Omental fat pad (tissue), 4 donors: ENCODE measurements at places on chromosomes 4 and X.

DNA sequence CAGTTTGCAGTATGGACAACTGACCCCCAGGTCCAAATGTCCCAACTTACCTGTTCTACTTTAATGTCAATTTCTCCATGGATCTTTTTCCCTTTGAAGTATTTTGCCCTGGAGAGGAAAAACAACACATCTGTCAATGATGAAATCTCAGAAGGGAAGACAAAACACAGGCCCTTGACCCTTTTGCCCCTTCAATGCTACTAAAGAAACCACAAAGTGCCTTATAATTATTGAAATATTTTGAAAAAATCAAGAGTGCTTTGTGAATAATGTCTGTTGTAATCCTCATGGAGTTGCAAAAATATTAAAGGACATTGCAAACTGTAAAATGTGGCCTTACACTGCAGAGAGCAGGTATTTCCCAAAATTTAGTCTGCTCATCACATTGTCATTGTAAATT is 12.6 kb downstream of the SYN1 start:
- DNase-seq, result no peak

DNA sequence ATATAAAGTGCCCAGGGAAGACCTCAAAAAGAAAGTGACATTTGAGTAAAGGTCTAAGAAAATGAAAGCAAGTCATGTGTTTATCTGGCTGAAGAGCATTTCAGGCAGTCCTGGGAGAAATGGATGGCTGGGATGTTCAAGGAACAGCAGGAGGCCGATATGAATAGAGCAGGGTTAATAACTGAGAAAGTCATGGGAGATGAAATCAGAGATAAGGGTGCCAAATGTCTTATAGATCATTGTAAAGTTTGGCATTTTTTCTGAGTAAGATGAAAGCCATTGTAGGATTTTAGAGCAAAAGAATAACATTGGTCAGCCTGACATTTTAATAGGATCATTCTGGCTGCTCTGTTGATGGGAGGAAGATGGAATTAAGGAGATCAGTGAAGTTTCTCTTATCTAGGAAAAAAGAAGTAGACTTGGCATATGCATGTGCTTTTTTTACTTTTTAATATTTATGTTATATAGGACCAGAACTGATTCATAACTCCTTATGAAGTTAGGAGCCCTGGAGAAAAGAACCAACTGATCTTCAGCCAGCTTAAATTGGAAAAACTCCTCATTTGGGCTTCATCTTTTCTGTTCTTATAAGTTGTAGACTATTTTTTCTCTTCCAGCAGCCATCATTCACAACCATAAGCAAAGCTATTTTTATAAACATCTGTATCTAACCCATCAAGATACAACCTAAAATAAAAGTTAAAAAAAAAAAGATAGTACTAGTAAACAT is 18.6 kb downstream of the AIMP1 start:
- no peak for DNase-seq

GRCh38 chr4:185122681-185123345 is 20.3 kb upstream of the SLC25A4 start:
- no peak for DNase-seq

DNA sequence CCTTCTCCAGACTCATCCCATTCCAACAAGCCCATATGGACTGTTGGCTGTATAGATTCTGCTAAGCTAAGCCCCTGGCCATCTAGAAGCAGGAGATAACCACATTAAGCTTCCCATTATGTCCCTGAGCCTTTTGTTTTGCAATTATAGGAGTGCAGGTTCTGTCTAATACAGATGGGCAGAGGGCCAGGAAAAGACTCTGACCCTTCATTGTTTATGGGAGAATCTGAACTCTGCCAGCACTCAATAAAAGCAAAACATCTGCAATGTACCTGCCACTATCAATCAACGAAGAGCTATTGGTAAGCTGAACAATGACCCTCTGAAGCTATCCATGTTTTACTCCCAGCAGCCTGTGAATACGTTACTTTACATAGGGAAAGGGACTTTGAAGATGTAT is 207.3 kb upstream of the CLNK start:
- no peak for DNase-seq

GRCh38 chr4:150789864-150790263 is 207.9 kb downstream of the MAB21L2 start:
- no peak for DNase-seq

DNA sequence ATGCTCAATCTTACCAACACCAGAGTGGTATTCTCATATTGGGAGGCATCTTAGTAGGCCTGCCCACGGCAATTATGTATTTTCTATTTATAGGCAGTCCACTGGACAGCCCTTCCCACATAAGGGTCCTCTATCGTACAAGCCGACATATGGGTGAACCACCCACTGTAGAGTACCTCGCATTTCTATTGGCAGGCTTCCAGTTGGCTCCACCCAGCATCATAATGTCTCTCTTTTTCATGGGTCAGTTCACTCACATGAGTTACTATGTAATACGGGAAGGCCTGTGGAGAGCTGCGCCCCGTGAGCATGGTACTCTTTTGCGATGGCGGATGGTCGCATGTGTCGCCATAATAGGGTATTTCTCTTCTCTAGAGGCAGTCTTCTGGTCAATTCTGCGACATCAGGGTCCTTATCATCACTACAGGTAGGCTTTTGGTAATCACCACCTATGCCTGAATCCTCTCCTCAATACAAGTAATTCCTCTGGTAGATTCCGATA is 29.4 kb upstream of the FOXR2 start:
- DNase-seq, result no peak

- no peak for DNase-seq
These were observed 8.8 kb upstream of the RASL11B start for GRCh38 chr4:52853351-52853750.

- no peak for DNase-seq
These were observed 351.2 kb upstream of the PCDH10 start for GRCh38 chr4:132797856-132798255.
